ENCODE measurements at places on chromosomes 4 and X.

GRCh38 chr4:3522651-3523050, 9.6 kb downstream of the LRPAP1 start:
- DNase-seq, result no peak

GRCh38 chr4:175453456-175453855, 358.6 kb downstream of the GPM6A start:
- DNase-seq, result no peak

DNA sequence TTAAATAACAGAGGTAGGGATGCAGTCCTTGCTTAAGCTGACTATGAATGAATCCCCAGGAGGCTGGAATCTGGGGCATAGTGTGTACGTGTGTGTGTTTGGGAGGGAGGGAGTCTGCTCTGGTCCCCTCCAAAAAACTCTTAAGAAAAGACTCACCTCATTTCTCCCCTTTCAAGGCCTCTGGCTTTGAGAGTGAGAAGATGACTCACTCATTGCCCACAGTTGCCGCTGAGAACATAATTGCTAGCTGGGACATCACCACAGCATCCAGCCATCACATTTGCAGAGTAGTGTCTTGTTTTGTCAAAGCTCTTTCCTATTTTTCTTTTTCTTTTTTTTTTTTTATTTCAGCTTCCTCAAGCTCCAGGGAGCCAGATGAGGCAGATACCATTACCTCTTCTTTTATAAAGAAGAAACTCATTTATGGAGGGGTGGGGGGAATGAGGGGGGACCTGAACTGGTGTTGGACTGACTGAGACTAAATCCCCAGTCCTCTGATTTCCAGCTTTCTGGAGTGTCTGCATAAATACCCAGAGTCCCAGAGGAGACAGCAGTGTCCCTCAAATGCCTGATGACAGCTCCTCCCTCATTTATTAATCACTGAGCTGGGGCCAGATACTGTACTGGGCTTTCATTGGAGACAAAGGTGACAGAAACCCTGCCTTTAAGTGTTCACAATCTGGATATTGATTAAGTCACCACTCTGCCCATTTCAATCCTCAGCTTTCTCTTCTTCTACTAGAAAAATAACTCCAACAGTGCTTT, 61.9 kb upstream of the LAS1L start:
- no peak for DNase-seq

DNA sequence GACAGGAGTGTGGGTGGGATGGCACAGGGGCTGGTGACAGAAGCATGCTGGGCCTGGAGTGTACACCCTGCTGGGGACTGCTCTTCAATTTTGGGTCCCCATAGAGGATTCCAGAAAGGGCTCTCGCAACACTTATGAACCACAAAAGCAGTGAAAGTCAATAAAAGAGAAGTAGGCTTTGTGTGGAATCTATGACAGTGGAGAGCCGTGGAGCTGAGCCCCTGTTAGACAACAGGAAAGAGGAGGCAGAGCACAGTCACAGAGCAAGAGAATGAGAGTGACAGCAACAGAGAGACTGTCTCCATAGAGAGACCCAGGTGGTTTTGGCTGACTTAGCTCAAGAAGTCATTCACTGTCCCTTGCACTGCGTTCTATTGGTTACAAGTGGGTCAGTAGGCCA, 135.1 kb upstream of the ATP6AP2 start:
- DNase-seq, result no peak

DNA sequence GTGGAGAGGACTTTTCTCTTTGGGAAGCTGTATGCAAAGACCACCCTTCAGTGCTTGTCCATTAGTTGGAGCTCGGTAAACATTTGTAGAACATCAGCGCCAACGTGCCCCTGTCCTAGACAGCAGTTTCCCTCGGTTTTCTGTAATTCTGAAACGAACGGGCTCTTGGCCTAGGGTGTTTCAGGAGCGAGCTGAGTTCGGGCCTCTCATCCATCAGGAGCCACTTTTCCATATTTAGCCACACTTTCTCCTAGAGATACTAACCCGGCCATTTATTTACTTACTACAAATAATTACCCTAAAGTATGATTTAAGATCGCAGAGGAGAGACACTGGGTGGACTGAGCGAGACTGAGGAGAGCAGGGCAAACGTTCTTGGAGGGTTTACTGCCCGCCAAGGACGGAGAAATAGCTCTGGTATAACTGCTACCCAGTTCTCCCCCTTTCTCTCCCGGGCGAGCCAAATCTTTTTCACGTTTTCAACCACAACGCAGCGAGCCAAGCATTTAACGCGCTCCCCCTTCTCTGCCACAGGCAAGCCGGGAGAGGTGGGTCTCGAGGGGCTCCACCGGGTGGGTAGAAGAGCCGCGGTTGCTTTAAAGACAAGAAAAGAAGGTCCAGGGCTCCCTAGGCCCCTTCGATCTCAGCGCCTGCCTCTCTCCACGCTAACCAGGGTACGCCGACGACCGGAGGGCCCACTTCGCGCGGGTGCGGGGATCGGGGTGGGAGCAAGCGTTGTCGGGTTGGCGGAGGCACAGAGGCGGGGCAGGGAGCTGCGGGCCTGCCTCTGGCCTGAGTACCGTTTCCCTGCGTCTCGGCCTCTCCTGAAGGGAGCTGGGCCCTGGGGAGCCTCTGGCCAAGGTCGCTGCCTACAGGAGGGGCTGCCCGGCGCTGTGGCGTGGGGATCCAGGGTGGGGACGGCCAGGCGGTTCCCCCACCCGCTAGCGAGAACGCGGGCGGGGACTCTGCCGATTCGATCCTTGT, 10.8 kb upstream of the PITX2 start:
- peak; percentile 42 for DNase-seq

- peak; percentile 72 for DNase-seq
Measured at GRCh38 chr4:35175487-35175886, 1068.8 kb downstream of the ARAP2 start.

DNA sequence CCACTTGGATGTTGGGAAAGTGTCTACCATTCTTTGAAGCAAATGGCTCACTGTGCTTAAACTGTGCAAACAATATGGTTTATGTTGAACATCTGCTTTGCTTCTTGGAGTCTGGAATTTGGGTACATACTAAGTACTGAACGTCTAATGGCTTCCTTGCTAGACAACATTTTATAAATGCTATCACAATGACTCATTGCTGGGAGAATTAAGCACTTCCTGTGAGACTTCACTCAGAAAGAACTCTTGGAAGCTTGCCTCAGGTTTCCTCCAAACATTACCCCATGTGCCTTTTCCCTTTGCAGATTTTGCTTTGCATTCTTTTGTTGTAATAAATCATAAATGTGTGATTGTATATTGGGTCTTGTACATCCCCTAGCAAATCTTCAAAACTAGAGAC, 139.7 kb downstream of the PACRGL start:
- peak; percentile 81 for DNase-seq

- no peak for DNase-seq
Measured at GRCh38 chr4:140426610-140427105, 790 bp downstream of the CLGN start.

GRCh38 chr4:185865901-185866328, 53.9 kb upstream of the SORBS2 start:
- peak; percentile 55 for DNase-seq

GRCh38 chr4:152634110-152634760, 45.6 kb downstream of the TMEM154 start:
- peak; percentile 93 for DNase-seq

DNA sequence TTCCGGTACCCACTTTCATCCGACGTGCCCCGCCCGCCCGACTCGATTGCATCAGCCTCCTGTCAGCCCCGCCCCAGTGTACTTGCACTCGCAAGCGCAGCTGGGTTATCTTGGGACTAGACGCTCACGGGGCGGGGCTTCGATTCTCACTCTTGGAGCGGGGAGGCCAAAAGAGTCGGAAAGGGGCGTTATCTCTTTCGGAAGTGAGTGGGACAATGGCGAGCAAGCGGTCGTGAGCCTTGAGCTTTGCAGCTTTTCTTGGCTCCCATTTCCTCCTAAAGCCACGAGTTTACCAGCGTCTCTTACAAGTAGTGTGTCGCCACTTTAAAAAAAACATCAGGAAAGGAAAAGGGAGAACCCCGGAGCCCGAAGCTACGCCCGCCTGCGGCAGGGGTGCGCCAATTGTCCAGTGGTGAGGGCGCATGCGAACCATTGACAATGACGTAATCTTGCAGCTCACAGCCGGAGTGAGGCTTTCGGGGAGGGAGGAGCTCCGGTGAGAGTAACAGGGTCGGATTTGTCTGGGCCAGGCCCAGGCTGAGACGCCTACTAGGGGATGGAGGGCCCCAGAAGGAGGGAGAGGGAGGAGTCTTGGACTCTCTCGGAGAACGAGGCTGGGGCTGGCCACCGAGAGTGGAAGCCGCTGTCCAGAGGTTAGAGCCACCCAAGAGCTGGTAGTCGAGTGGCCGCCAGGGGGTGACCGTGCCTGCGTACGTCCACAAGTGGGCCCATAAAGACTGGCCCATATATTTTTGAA, 109.5 kb downstream of the GNL3L start:
- peak; percentile 85 for DNase-seq

GRCh38 chr4:100721077-100721476, 203.3 kb upstream of the EMCN start:
- no peak for DNase-seq

GRCh38 chr4:102321260-102321995, 23.9 kb downstream of the SLC39A8 start:
- DNase-seq, result no peak

DNA sequence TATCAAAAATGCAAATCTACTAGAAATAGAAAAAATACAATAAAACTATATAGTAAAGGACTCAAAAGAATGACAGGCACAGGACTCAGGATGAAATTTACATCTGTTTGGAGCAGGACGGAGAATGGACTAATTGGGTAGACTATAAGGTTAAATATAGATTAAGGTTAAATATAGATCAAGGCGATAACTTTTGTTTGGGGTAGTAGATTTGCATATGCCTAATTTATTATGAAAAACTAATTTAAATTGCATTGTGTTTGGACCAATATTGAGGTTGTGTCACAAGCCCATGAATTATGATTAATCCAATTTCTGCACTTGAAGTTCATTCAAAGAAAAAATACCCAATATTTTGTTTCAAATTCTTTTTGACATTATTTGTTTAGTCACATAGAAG, 31.0 kb downstream of the MTHFD2L start:
- DNase-seq, result no peak

GRCh38 chrX:128458888-128459287, 406.7 kb upstream of the ACTRT1 start:
- DNase-seq, result peak; percentile 67

DNA sequence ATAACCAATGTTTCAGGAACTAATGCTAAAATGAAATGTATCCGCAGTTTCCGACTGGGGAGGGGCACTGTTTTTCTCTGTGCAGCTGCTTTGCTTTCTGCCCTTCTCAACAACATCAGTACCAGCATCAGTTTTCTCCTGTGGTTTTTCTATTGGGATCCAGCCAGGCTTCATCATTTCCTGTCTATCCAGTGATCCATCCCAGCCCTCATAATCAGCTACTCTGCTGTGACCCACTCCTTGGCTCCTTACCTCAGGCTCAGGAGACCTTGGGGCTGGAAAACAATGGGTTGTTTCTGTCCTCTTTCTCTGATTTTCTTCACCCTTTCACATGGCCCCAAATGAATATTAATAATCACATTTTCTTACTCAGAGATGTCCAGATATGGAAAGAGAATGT, 222.2 kb upstream of the DKK2 start:
- no peak for DNase-seq

DNA sequence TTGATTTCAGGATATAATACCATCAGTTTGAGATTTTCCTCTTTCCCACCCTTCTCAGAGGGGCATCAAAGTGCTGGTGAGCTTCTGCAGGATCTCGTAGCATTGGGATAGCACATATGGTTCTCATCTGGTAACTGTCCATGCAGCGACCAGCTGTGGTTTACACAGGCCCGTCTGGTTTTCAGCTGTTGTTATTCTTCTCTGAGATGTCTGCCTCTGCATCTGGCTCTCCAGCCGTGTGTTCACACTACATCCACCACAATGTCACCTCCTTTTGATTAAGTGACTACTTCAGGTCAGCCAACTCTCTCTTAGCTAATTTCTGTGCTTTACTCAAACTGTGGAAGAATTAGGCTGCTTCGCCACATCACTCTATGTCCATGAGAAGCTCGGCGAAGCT, 676.7 kb upstream of the TENM3 start:
- no peak for DNase-seq

GRCh38 chr4:77994194-77994721, 62.9 kb upstream of the FRAS1 start:
- peak; percentile 65 for DNase-seq

DNA sequence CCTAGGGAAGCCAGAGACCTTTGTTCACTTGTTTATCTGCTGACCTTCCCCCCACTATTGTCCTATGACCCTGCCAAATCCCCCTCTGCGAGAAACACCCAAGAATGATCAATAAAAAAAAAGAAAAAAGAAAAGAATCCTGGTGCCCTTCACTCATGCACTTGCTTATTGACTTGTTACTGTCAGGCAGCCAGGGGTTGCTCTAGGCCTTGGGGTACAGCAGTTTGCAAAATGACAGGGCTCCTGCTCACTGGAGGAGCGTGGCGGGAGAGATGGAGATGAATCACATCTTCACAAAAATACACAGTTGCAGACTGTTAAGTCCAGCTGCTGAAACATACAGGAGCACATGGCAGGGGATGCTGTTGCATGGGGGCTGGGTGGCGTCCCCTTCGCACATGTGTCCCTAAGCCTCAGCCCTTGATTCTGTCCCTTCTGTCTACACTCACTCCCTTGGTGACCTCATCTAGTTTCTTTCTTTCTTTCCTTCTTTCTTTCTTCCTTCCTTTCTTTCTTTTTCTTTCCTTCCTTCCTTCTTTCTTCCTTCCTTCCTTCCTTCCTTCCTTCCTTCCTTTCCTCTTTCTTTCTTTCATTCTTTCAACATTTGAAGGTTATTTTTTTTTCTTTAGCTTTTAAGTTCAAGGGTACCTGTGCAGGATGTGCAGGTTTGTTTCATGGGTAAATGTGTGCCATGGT, 16.9 kb upstream of the TMEM271 start:
- DNase-seq, result no peak

DNA sequence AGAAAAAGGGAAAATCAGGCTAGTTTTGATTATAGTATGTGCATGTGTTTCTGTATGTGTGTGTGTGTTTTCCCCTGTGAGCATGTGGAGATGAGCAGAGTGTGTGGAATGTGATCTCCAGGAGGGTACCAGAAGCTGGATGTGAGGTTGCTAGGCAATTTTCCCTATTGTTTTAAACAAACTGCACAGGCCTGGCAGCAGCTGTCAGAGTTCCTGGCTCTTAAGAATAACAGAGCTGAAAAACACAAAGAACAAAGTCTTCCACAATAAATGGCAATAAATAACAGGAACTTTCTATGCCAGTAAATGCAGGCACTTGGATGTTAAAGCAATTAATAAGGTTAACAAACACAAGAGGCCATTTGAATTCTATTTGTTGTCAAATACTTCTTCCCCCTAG, 344.6 kb upstream of the CTSO start:
- peak; percentile 36 for DNase-seq

DNA sequence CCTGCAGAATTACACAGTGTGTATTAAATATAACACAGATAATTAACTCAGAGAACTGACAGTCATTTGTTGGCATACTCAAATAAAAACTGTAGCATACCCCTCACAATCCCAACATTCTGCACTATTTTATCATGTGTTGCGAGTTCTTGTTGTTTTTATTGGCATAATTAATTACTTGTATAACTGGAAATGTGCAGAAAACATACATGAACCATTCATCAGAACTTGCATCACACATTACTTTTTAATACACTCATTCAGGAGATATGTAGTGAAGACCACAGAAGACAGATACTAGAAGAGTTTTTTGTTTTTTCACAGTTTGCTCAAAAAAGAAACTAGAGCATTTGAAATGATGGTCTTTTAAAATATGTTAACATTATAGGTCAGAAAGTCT, 74.6 kb upstream of the NEIL3 start:
- DNase-seq, result peak; percentile 47

- no peak for DNase-seq
Measured at GRCh38 chr4:111323916-111324315, 701.0 kb upstream of the PITX2 start.

Data from foreskin keratinocyte (primary cell).